ENCODE measurements at places on chromosomes 13 and 19. TPM values are rescaled to one million over a fixed set of nuclear protein-coding genes. Genes with fewer than 3 reads are reported as not detected.

The SSC5D gene
- 0.05 TPM for polyA plus RNA-seq

The PEAK3 gene
- not detected for polyA plus RNA-seq

The SOX1 gene
- 2.4 TPM for polyA plus RNA-seq

The ZNF557 gene
- 4.4 TPM for polyA plus RNA-seq

The RASIP1 gene
- 0.25 TPM for polyA plus RNA-seq

The ANGPTL8 gene
- not detected for polyA plus RNA-seq

The WDR88 gene
- not detected for polyA plus RNA-seq

The KLF5 gene
- polyA plus RNA-seq, result 5.7 TPM

The SMIM24 gene
- polyA plus RNA-seq, result 3.3 TPM

Measured in Purkinje cell (primary cell).